ENCODE measurements at places on chromosomes 7 and 10.

GRCh38 chr10:93535293-93535692, 31.2 kb upstream of the FFAR4 start:
- DNase-seq: no peak

DNA sequence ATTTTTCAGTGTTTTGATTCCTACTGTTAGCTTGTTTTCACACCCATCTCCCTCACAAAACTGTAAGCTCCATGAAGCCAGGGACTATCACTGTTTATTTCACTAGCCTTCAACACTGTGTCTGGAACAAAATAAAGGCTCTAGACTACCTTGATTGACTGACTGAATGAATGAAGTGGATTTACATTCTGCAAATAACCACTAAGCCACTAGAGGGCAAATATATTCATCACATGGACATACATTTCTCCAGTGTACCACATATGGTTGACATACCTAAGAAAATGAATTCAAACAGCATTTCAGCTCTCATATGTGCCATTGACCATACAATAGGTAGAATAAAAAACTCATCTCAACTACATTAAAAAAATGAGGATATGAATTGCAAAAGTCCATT, 185.9 kb downstream of the RAB11FIP2 start:
- no peak for DNase-seq

- no peak for DNase-seq
These were observed 104.1 kb upstream of the LAMB4 start for GRCh38 chr7:108234281-108234680.

DNA sequence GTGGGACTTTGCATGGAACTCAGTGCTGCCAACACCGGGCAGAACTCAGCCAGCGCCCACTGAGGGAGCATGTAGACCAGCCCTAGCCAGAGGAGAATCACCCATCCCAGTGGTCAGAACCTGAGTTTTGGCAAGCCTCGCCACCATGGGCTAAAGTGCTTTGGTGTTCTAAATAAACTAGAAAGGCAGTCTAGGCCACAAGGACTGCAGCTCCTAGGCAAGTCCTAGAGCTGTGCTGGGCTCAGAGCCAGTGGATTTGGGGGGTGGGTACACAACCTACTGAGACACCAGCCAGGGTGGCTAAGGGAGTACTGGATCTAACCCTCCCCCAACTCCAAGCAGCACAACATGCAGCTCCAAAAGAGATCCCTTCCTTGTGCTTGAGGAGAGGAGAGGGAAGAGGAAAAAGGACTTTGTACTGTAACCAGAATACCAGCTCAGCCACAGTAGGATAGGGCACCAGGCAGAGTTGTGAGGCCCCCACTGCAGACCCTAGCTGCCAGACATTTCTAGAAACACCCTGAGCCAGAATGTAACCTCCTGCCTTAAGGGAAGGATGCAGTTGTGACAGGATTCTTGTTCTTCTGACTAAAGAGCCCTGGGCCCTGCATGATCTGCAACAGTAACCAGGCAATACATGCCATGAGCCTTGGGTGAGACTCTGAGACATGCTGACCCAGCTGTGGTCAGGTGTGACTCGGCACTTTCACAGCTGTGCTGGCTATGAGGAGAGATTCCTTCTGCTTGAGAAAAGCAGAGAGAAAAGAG, 24.4 kb downstream of the GSDME start:
- no peak for DNase-seq

DNA sequence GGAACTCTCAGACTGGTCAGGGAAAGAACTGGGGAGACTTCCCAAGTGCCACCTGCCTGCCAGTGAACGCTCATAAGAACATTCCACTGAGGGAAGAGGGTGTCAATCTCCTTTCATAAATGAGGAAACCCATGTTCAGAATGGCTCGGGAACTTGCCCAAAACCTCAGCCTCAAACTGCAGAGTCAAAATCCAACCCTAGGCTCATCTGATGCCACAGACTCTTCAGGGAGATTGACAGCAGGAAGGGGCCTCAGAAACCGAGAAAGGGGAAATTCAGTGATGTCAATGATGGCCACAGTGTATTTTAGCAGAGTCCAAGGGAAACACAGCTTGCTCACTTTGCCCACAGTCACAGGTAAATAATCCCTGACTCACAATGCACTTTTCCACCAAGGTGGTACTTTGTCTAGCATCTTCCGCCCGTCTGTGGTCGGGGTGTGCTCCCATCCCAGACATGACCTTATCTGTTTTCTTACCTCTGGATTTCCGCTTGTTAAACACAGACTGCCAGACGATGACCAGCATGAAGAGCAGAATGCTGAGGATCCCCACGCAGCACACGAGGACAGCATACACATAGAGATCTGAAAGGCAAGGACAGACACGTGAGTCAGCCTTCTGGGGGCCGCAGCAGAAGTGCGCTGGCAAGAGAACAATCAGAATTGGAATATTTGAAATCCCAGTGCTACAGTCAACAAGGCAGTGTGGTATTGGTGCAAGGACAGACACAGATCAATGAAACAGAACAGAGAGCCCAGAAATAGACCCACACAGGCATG, 38.4 kb downstream of the VSTM4 start:
- no peak for DNase-seq

- DNase-seq: no peak
These were observed 53.1 kb downstream of the UNCX start for GRCh38 chr7:1285556-1286301.

Measured in coronary artery (tissue), 2 donors.